Activated CD4-positive, alpha-beta T cell treated with anti-CD3 and anti-CD28 coated beads for 1 hour (primary cell): ENCODE measurements at places on chromosomes 13 and 19.
A peak's percentile ranks its signal among the peaks of the same experiment; 100 is the strongest.

DNA sequence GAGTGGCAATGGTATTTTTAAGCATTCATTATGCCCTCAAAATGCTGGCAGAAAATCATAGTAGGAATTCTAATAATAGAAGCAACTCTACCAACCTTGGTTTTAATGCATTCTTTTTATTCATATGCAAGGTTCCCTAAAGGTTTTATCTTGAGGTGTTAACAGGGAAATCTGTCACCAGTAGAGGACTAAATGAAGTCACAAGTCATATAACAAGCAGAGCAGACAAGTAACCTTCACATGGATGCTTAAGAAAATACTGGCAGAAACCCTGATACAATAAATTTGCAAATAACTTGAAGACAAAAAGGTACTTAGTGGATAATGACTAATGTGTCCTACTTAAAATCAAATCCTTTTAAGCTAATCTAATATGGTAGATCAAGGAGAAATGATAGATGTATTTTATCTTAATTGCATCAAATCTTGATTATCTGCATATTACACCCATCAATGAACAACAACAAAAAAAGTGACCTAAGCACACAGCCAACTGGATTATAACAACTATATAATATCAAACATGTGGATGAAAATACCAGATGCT lies 73.3 kb downstream of the RFC3 start:
- DNase-seq, result no peak

DNA sequence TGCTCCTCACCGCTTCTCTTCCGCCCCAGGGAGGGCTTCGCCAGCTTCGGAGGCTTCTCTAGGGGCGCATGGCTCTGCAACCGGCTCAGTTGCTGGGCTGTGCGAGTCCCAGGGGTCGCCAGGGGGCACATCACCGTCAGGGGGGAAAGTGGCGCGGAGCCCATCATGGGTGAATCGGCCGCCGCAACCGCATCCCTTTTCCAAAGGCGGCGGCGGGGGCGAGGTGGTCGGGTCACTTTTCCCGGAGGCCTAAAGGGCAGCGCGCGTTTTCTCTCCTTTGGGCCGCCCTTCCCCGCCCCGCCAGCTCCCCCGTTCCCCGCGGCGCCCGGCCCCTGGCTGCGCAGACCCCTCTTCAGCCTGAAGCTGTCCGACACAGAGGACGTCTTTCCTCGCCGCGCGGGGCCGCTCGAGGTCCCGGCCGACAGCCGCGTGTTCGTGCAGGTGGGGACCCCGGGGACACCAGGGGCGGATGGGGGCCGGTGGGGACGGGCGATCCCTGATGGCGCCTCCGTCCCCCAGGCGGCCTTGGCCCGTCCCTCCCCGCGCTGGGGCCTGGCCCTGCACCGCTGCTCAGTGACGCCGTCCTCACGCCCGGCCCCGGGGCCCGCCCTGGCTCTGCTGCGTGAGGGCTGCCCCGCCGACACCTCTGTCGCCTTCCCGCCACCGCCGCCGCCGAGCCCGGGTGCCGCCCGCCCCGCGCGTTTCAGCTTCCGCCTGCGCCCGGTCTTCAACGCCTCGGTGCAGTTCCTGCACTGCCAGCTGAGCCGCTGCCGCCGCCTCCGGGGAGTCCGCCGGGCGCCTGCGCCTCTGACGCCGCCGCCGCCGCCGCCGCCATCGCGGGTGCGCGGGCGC lies 1.7 kb downstream of the TGFBR3L start:
- no peak for DNase-seq

GRCh38 chr19:40377876-40378385 lies 12.1 kb downstream of the HIPK4 start:
- no peak for DNase-seq

- DNase-seq, result no peak
Measured at GRCh38 chr13:99225078-99225477, 24.4 kb downstream of the UBAC2 start.

DNA sequence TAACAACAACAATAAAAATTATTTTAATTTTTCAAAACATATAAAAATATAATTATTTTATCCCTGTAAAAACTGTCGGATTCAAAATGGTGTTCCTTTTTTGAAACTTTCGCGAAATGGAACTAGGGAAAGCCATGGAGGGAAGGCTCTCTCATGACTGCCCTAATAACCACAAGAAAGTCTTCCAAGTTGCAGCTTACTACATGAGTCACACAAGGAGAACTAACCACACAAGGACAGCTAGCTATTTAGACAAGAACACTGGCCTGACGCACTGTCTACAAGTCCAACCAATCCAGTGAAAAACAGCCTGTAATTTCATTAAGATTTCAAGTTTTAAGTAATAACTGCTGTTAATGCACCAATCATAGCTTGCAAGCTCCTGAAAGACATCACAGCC lies 319.2 kb upstream of the PCDH9 start:
- no peak for DNase-seq

- no peak for DNase-seq
Measured at GRCh38 chr13:42524487-42525034, 49.4 kb upstream of the TNFSF11 start.

DNA sequence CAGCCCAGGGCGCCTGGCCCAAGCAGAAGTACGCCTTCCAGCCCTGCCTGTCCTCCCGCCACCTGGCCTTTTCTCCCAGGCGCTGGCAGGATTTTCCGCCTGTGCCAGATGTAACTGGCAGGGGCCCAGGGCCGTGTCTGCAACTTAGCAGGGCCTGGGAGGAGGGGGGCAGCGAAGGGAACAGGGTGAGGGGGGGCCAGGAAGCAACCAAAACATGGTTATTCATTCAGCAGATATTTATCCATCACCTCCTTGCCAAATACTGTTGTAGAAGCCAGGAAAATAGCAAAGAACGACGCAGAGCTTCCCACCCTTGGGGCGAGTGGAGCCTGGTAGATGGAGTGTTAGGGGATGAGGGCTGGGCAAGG lies 5.6 kb downstream of the TLE6 start:
- no peak for DNase-seq

DNA sequence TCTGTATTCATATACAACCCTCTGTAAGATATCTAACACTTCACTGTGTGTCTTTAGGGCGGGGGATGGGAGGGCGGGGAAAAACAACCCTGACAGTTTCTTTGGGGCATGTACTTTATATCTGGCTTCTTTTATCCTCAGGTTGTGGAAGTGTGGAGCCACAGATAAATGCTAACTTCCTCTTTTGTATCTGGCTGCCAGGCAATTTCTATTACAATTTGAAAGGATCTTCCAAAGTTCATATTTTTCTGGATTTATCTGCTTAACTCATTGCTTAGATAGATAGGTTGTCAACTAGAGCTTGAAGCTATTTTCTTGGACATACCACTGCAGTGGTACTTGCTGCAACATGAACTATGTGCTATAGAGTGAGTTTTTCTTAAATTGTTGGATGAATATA lies 393.0 kb downstream of the LMO7 start:
- DNase-seq, result no peak

DNA sequence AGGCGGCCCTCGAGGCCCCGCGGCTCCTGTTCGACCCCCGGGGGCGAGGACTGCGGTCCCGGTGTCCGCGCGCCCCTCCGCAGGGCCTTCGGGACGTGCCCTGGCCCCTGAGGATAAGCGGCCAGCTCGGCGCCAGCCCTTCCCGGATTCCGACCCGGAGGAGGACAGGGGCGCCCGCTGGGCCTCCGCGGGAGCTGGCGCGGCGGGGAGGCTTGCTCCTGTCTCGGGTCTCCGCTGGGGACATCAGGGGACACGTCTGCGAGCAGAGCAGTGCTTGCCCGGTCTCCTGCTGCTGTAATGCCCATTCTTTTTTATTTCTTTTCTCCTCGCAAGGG lies 829 bp downstream of the B3GLCT start:
- DNase-seq, result peak; percentile 26

DNA sequence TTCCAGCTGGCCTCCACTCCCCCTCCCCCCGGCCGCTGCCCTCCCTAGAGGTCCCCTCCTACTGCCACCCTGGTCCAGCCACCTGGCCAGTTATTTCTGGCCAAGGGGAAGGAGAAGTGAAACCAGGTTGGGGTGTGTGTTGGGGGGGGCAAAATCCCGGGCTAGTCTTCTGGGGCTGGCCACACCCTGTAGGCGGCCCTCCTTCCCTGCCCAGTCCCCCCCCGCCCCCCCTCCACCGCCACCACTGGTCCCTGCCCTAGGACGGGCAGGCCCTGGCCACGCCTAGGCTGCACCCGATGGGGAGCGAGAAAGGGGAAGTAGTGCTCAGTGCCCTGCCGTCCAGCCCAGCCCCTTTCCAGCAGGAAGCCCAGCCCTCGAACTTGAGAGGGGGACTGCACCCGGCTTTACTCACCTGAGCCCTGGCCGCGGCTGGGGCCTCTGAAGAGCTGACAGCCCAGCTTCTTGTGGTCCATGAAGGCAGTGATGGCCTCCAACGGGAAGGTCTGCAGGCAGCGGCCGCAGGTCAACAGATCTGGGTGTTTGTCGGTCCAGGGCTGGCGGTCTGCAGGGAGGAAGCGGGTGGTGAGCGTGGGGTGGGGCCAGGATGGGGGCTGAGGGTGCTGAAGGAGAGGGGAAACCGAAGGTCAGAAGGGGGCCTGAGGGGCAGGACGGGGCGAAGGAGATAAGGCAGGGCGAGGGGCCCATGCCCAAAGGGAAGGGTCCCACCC lies 813 bp downstream of the ZNF296 start:
- DNase-seq, result no peak

GRCh38 chr19:38191747-38192146 lies 32.3 kb downstream of the DPF1 start:
- DNase-seq, result no peak

GRCh38 chr19:19192910-19193423 lies 909 bp downstream of the RFXANK start:
- DNase-seq, result no peak

DNA sequence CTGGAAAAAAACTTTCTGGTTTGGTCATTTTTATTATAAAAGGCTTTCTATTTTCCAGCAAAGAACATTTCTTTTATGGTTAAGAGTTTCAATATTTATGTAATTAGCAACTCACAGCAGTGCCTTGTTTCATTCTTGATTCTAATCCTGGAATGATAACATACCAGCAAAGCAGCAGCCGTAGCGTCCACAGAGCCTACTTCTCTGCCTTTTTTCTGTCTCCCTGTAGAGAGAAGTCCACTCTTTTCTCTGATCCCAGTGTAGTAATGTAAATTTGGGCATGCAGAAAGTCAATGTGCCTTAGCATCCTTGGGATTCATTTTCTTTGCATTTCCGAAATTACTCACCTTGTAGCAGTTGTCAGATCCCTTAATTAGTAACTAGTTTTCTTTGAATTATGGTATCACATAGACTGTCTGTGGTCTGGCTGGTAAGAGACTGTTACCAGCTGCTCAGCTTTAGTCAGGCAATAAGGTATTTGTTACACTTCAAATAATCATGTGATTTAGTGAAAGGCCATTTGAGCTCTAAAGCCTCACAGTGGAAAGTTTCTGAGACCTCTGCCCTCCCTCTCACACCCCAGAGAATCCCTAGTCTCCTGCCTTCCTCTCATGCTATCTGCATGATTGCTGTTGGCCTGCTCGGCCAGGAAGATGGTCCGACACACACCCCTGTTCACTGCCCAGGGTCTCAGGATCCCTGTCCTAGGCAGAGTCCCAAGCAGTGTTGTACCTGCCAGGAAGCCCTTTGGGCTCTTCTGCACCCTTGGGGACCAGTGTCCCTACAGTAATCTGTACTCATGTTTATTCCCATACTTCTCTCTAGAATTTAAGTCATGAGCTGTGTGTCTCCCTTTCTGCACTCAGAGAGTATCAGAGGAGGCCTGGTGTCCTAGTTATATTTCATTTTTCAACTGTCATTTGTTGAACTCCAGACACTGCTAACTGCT lies 86.3 kb downstream of the LRCH1 start:
- DNase-seq, result no peak

DNA sequence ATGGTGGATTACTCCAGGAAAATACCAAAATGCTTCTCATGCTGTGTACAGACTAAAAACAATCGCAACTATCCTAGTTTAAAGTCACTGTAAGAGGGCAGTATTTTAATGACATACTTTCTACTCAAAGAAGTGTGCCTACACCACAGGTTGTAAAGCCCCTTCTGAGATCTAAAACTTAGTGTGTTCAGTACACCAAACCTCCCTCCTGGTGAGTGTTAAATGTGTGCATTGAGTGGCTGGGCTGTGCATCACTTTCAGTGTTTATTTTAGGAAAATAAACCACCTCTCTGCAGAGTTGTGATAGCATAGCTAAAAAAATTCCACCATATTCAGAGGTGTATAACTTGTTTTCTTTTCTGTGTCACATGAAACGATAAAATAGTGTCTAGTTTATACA lies 263.7 kb downstream of the DACH1 start:
- no peak for DNase-seq

DNA sequence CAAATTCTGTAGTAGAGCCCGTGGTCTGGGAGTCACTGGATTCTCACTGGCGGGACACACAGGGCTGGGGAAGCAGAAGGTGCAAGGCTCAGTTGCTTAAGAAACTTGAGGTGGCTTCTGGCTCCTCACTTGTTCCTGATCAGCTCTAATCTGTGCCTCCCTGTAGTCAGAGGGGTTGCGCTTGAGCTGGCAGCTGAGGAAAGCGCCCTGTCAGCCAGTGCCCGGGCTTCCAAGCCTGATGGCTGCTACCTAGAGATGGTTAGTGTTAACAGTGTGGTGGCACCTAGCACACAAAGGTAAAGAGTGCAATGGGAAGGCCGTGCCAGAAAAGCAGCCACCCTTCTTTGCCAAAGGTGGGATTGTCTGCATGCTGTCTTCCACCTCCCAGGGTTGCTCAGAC lies 8.8 kb downstream of the HNRNPM start:
- DNase-seq, result no peak

GRCh38 chr13:74867460-74867859 lies 614.5 kb downstream of the TBC1D4 start:
- DNase-seq, result no peak

GRCh38 chr19:3333020-3333583 lies 33.3 kb upstream of the NFIC start:
- DNase-seq, result no peak

- no peak for DNase-seq
Measured at GRCh38 chr13:66835040-66835628, 395.0 kb downstream of the PCDH9 start.

GRCh38 chr19:28297586-28298157 lies 915.3 kb downstream of the UQCRFS1 start:
- DNase-seq, result no peak
